K562 (cell line): ENCODE measurements at places on chromosomes 16 and 17. TPM values are rescaled to one million over a fixed set of nuclear protein-coding genes. Genes with fewer than 3 reads are reported as not detected.

ACSM2A gene
- polyA plus RNA-seq: not detected in 2 replicates

DNA sequence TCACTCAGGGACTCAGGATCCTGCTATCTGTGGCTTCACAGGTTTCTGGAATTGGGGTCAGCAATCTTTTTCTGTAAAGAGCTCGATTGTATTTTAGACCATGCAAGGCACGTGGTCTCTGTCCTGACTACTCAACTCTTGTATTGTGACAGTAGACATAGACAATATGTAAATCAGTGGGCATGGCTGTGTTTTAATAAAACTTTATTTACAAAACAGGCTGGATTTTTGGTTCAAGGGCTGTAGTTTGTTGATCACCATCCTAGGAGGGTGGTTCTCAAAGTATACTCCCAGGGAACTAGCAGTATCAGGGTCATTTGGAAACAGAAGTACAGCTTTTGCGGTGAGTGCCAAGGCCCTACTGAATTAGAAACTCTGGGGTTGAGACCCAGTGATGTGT lies 108.2 kb upstream of the CRHR1 start:
- no peak for DNase-seq

DNA sequence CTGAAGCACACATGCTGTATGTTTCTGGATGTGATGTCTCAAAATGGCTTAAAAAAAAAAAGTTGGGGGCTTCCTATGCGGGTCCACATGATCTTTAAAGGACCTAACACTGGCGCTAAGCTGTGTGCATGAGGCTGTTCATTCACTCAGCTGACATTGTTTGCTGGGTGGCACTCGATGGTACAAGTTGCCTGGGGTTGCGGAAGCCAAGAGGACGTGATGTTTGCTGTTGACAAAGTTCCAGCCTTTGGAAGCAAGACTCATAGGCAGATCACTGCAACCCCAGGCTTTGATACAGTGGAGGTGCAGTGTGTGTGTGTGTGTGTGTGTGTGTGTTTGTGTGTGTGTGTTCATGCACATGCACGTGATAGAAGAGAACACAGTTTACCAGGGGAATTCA lies 29.5 kb upstream of the DNAI2 start:
- no peak for DNase-seq

C17orf78 gene
- not detected in 2 replicates for polyA plus RNA-seq

CACNG1 gene
- polyA plus RNA-seq: not detected in 2 replicates

CDC42EP4 gene
- 13.3 and 13.4 TPM in 2 replicates for polyA plus RNA-seq

EEF2K gene
- polyA plus RNA-seq: 11.3 and 15.3 TPM in 2 replicates

- no peak for DNase-seq
Measured at GRCh38 chr17:38455288-38455915, 27.1 kb downstream of the ARHGAP23 start.

- DNase-seq: no peak
Measured at GRCh38 chr17:73089322-73090317, 2.9 kb downstream of the SLC39A11 start.

EMP2 gene
- 0.78 and 0.89 TPM in 2 replicates for polyA plus RNA-seq

DNA sequence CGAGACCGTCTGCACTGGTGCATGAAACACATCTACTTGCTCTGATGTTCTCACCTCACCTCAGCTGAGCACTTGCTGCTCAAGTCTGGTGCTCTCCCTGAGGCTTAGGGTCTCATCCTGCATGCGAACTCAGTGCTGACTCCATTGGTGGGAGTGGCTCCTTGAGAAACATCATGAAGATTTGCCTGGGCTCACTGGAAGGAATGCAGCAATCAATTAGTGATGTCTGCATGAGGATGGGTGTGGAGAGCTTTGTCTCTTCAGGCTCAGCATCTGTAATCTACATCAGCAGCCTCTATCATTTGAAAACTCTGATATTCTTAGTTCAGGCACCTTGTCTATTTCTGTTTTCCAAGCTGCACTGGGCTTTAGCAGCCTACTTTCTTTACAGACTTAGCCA lies 204.4 kb downstream of the IRF8 start:
- no peak for DNase-seq

DNA sequence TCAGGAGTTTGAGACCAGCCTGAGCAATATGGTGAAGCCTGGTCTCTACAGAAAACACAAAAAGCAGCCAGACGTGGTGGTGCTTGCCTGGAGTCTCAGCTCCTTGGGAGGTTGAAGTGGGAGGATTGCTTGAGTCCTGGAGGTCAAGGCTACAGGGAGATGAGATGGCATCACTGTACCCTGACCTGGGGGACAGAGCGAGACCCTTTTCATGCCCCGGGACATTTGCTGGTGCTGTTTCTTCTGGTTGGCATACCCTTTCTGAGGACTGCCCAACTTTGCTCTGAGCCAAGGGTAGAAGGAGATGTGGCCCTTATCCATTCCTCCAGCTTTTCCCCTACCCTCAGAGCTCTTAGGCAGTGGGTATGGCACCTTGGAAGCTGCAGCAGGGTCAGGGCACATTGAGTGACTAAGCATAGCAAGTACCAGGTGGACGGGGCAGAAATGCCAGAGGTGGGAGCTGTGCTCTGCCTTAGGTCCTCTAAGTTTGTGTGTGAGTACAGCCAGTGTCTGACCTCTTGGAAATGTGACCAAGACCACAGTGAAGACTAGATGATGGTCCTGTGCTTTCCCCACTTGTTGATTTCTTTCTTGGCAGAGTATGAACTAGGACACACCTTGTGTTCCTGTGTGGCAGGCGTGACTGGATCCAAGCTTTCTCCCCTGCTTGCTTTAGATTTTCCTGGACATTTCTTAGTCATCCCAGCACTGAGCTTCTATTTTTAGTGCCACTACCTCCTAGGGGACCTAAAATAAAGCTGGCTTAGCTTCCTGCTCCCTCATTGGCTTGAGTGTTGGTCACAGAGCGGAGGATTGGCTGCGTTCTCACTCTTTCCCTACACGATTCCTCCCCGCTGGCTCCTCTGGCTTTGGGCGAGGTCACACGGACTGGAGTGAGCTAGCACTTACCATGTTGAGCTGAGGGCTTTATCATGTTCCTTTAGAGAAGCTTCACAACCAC lies 9.9 kb upstream of the EDC4 start:
- no peak for DNase-seq

PMFBP1 gene
- 0.18 and 0.29 TPM in 2 replicates for polyA plus RNA-seq

DNA sequence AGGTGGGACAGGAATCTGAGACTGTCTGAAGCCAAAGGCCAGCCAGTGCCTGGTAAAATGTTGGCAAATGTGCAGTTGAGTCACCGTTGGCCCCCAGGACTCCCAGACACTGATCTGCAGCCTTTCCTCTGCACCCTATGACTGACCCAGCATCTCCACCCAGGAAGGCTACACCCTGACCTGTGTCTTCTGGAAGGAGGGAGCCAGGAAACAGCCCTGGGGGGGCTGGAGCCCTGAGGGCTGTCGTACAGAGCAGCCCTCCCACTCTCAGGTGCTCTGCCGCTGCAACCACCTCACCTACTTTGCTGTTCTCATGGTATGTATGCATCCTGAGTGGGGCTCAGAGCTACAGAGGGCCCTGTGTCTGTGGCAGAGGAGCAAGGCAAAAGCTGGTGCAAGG lies 24.0 kb downstream of the ADGRG5 start:
- no peak for DNase-seq

DNA sequence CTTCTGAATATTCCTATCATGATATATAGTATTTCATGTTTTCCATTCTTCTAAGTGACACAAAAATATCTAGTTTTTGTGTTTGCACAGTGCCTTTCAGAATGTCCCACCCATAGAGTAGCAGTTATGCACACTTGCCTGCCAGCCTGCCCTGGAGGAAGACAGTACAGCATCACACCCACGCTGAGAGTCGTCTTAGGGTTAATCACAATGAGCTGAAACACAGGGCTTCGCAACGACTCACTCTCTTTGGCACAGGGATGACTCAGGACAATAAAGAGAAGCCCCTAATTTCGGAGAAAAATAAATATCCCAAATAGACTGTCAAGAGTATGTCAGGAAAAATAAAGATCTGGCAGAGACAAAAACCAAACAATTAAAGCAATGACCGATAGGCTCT lies 11.6 kb upstream of the NDUFAB1 start:
- DNase-seq: no peak

DNA sequence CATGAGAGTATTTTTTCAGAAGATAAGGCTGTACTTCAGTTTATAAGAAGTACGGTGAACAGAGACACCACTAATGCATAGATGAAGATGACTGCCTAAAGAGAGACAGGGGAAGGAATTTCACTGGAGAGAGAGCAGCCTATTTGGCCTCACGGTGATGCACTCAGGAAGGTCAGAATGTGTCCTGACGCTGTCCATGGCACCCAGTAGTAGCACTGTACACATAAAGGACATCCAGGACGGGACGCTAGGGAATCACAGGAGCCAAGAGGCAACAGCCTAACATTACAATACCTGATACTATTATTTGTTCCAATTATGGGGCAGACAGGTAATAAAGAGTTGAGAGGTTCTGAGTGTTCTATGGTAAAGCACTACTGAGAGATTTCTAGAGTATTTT lies 24.9 kb upstream of the LRRC37A start:
- DNase-seq: no peak

DNA sequence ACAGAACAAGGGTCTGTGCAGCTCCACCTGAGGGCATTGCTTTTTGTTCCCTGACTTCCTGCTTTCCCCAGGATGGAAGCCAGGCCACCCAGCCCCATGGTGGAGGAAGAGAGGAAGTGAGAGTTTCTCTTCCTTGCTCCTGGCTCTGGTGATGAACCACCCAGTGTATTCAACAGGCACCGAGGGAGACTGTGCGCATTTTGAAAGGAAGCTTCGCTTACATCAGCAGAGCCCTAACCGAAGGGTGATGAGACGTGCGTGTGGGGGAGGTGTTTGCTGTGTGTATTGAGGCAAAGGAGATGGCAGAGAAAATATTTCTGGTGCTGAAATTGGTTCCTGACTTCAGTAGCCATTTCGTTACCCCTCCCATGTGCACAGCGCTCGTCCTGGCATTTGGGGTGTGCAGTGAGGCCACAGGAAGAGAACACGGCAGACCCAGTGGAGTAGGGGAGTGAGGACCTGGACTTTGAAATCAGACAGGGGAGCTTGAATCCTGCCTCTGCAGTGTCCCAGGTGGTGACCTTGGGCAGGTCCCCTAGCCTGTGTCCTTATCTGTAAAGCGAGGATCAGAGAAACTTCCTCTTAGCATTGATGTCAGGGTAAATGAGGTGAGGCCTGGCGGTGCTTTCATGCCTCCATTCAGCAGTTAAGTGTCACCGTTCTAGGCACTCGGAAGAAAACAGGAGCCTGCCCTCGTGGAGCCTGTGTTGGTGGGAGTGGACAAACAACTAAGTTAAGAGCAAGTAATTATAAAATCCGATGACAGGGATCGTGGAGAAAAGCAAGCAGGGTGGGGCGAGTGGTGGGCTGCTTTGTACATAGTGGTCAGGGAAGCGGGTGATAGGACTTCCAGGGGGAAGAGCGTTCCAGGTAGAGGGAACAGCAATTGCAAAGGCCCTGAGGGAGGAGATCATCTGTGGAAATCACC lies 7.4 kb downstream of the CMIP start:
- no peak for DNase-seq

- no peak for DNase-seq
Measured at GRCh38 chr17:59418732-59419166, 87.3 kb downstream of the YPEL2 start.

- DNase-seq: no peak
Measured at GRCh38 chr17:63534816-63535455, 11.8 kb downstream of the KCNH6 start.

DNA sequence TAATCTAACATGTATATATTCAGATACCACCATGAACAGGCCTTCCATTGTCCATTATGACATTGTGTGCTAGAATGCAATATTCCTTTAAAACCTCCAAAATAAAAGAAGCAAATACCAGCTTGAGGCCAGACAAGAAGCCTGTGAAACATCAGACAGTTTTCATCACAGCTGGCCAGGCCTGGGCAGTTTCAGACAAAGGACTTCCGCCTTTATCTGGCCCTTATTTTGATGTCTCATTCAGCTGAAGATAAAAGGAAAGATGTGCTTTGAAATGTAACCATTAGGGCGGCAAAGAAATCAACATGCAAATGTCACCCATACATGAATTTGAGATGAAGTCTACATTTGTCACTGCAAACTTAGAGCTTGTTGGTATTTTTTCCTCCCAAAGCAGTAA lies 737.5 kb downstream of the KCNJ2 start:
- no peak for DNase-seq

DNA sequence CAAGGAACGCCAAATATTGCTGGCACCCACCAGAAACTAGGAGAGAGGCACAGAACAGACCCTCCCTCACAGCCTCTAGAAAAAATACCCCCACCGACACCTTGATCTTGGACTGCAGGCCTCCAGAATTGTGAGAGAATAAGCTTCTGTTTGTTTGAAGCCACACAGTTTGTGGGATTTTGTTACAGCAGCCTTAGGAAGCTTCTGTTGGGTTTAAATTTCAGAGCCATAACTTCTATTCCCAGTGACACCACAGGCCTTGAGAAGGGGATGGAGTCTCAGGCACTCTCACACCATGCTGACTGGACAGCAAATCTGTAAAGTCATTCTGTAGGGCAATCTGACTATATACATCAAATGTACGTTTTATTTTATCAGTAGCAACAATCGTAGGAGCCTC lies 38.6 kb downstream of the RNF112 start:
- DNase-seq: no peak

GRCh38 chr16:1859650-1860049 lies 12.3 kb downstream of the MEIOB start:
- peak; percentile 23 for DNase-seq

GRCh38 chr16:28562199-28562598 lies 8.5 kb downstream of the SGF29 start:
- no peak for DNase-seq

FNDC8 gene
- polyA plus RNA-seq: not detected in 2 replicates

- DNase-seq: no peak
Measured at GRCh38 chr17:28482551-28483199, 9.2 kb downstream of the SLC13A2 start.
